ENCODE measurements at places on chromosomes 6 and 20.
A peak's percentile ranks its signal among the peaks of the same experiment; 100 is the strongest.

DNA sequence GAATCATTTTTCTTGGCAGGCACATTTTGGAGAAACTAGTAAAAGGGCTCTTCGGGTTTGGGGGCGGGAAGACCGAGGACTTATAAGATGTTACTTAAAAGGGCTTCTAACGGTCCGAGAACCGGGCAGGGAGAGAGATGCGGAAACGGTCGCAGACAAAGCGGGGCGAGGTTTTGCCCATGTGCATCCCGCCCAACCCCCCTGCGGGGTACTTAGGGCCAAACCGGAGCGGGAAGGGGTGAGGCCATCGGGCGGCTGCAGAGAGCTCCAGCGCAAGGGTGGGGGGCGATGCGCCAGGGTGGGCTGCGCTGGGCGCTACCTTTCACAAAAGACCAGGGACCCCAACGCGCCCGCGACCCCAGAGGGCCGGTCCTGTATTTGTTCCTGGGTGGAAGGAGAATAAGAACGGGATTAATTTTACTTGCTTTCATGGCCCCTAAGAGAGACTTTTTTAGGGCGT, 616 bp downstream of the TUBB start:
- peak overlapping the region; percentile 87 for H3K27ac ChIP-seq
- H3K36me3 ChIP-seq = peaks cover 42% of the 10 kb centered on the region
- no peaks in the 10 kb centered on the region for H3K27me3 ChIP-seq

DNA sequence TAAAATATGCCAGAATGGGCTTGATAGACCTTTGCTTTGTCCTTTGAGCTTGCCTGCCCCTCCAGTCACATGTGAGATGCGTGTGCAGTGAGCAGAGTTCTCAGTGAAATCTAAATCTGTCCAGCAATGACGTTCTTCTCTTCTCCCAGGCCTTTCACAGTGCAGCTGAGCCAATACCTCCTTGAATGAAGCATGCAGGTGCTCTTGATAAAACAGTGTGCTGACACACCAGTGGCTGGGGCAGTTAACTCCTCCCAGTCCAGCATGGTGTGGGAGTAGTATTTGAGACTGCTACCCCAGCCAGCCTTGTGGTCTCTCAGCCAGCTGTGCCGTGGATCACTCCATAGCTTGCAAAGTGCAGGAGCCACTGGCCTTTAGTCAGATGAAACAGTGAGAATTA, 240.5 kb downstream of the FARS2 start:
- H3K27me3 ChIP-seq = no peaks in the 10 kb centered on the region
- no peak overlapping the region for H3K27ac ChIP-seq
- DNase-seq = no peak

GRCh38 chr6:87481931-87482330, 9.2 kb downstream of the SLC35A1 start:
- H3K4me1 ChIP-seq = peaks cover 5% of the 10 kb centered on the region
- H3K27me3 ChIP-seq = no peaks in the 10 kb centered on the region
- no peak for DNase-seq
- no peak overlapping the region for H3K27ac ChIP-seq

DNA sequence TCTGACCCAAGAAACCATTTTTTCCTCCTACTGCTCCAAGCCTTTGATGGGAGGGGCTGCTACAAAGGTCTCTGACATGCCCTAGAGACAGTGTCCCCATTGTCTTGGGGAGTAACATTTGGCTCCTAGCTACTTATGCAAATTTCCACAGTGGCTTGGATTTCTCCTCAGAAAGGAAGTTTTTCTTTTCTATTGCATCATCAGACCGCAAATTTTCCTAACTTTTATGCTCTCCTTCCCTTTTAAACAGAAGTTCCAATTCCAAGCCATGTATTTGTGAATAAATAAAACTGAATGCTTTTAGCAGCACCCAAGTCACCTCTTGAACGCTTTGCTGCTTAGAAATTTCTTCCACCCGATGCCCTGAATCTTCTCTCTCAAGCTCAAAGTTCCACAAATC, 51.0 kb downstream of the SLC22A2 start:
- no peak overlapping the region for H3K27ac ChIP-seq
- DNase-seq = no peak
- H3K27me3 ChIP-seq = no peaks in the 10 kb centered on the region
- H3K4me3 ChIP-seq = no peak overlapping the region
